Jurkat, Clone E6-1 (cell line): ENCODE measurements at places on chromosomes 3 and 15.

GRCh38 chr3:33202711-33203457 lies 15.7 kb downstream of the SUSD5 start:
- DNase-seq: no peak

DNA sequence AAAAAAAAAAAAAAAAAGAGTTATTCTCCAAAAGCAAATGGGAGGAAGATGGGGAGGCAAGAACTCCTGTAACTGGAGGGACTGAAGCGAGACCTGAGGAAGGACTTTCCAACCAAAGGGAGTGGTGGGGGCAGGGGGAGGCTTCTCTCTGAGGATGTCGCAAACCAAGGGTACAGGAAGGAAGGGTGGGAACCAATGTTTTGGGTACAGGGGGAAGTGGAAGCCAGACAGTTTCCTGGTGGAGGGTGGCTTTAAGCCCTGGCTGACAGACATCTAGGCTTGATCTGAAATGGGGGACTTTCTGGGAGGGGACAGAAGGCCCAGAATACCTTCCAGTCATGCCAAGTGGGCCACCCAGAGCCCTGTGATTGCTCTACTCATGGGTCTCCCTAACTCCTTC lies 27.0 kb downstream of the VIPR1 start:
- DNase-seq: no peak

DNA sequence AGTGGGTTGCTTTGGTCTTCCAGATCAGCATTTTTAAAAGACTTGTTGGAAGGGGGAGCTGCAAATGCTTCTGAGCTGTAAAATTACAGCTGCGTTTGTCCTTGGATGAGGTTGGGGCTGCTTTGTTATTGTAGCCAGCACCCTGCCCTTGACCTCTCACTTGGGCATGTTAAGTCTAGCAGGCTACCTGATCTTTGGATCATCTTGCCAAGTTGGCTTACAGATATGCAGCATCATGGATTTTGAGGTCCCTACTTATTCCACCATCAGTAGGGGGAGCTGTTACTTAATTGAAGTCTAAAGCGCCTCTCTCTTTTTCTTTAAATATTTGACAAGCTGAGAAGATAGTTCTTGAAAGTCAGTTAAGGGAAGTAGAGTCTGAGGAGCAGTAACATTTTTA lies 793.0 kb downstream of the MCTP2 start:
- DNase-seq: peak; percentile 17

DNA sequence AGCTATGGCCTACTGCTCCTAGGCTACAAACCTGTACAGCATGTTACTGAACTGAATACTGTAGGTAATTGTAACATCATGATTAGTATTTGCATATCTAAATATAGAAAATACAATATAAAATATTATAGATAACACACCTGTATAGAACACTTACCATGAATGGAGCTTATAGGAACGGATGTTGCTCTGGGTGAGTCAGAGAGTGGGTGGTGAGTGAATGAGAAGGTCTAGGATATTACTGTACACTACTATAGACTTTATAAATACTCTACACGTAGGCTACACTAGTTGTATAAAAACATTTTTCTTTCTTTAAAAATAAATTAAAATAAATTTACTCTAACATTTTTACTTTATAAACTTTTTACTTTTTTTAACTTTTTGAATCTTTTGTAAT lies 224.0 kb upstream of the CBLB start:
- no peak for DNase-seq

DNA sequence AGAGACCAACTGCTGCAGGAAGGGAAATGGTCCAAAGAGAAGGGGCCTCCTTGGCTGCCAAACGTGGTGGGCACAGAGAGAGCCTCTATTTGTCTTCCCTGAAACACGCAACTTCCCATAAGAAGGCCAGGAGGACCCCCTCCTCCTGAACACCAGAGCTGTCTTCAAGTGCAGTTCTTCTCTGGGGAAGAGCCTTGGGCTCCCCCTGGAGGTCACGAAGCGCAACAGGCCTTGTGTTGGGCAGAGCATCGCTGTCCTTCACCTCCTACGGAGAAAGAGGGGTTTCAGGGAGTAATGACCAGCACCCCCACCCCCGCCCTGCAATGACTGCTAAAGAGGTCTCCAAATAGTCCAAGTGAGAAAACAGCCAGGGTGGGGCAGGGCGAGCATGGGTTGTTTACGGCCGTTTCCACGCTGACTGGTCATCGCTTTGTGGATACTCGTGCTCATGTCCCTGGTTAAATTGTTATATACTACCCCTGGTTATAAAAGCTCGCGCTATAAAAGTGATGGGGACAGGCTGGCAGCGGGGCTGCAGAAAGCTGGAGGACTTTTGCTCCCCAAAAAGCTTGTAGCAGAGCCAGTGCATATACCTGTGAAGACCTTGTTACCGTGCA lies 397.5 kb upstream of the ATP10A start:
- DNase-seq: peak; percentile 14

GRCh38 chr3:43260412-43260811 lies 25.9 kb upstream of the SNRK start:
- no peak for DNase-seq

DNA sequence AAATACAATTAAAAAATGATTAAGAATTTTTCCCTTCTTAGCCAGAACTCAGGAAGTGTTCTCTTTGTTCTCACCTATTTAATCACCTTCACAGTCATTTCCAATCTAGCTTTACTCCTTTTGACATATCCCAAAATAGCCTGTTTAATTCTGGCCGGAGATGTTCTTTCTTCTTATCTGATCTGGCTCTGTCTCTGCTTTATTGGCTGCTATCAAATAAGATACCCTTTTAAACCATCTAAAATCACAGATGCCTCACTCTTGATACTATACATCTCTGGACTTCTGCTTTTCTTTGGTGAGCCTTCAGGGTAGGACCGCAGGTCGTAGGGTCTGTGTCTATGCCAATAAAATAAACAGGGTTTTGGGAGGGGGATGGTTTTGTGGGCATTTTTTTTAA lies 319.2 kb upstream of the SEMA6D start:
- DNase-seq: no peak

DNA sequence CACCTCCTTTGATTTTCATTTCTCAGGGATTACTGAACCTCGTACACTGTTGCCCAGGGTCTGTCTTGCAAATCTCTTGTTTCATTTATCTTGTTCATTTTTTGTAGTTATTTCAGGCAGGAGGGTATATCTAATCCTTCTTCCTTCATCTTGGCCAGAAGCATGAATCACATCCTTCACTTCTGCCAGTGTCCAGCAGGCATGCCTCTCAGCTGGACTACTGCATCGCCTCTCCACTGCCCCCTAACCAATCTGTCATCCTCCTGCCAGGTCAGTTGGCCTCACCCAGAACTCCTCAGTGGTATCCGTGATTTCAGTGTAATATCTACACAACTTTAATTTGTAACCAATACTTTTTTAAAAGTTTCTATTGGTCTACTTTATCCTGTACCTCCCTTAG lies 297.9 kb downstream of the GABRG3 start:
- no peak for DNase-seq

- DNase-seq: peak; percentile 64
Observed at GRCh38 chr15:47196048-47196447, 521.3 kb upstream of the SEMA6D start.

GRCh38 chr3:156038869-156039268 lies 81.5 kb upstream of the KCNAB1 start:
- DNase-seq: no peak
